ENCODE measurements at places on chromosomes 1 and 21.
A peak's percentile ranks its signal among the peaks of the same experiment; 100 is the strongest.

- peak; percentile 71 for DNase-seq
These were observed 17.5 kb upstream of the RAB4A start for GRCh38 chr1:229253151-229253974.

DNA sequence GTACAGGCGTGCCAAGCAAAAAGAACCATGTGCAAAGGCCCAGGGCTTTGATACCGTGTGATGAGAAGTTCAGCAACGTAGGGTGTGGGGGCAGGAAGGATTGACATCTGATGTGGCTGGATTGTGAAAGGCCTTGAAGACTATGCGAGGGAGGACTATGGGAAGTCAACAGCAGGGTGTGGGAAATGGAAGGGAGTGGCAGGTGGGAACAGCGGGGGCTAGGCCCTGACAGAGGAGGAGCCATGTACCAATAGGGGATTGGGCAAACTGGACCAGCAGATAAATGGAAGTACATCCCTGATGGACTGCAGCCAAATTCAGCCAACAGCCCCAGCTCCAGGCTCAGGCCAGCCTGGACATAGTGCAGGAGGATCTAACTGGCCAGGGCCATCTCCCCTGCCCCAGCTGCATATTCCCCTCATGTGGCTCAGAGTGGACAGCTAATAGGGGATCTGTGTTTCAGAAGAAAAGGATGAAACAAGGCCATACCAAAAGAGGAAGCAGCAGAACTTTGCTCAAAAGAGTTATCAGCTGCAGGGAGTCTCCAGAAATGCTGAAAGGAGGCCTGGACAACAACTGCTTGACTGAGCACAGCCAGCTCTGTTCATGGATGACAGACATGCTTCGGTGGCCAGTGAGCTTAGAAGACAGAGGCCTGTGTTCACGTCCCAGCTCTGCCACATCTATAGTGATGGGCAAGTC is 140.2 kb upstream of the SGIP1 start:
- no peak for DNase-seq

DNA sequence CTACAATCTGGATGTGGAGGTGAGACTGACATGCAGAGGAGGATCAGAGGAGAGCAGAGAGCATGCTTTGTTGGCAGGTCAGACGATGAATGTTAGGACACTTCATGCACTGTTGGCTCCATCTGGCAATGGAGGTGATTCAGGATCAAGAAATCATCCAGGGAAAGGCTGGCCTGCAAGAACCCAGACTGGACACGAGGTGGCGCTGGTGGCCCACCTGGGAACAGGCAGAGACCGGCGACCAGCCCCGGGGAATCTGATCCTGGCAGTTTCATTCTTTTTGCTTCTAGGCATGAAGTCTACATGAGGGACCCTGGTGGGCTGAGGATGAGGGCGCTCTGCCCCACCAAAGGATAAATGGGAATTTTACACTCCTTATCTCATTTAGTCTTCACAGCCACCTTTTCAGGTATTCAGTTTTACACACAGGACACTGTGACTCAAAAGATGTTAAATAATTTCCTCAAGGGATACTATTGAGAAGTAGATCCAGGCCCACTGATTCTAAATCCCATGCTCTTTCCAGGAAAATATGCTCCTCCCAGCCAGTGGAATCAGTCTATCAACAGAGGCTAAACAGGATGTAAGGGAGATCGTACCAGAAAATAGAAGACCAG is 26.2 kb upstream of the SCMH1 start:
- peak; percentile 79 for DNase-seq

- DNase-seq, result peak; percentile 58
These were observed 569 bp upstream of the DAB1 start for GRCh38 chr1:57424231-57425027.

DNA sequence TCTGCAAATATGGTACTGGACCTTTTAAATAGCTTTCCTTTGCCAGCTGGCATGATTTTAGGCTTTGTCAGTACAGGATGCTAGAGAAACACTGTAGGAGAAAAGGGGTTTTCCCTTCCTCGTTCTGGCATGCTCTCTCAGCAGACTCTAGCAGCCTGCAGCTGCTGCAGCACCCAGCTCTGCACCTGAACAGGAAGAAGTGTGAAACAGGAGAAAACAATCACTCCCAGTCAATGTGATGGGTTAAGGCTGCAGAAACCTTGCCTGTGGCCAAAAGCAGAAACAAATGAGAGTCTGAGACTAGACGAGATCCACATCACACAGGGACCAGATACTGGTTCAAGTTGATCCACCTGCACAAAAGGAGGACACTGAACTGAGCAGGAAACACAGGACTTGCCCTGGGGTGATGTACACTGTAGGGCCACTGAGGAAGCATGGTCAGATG is 21.2 kb downstream of the OVGP1 start:
- DNase-seq, result no peak

DNA sequence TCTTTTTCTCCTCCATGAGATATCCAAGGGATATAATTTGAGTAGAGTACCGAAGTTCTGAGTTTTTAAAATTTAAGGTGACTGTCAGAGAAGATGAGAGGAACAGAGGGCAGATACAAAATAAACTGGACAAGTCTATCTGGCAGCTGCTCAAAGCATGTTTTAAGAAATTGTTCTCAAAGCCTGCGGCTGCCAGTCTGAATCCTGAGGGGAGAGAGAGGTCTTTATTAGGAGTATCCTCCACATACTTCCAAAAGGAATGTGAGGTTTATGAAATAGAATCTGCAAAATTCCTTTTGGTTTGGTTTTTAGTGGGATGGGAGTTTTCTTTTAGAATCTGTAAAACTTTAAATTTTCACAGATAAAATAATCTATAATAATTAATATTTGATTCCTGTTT is 41.3 kb downstream of the TTC13 start:
- no peak for DNase-seq

DNA sequence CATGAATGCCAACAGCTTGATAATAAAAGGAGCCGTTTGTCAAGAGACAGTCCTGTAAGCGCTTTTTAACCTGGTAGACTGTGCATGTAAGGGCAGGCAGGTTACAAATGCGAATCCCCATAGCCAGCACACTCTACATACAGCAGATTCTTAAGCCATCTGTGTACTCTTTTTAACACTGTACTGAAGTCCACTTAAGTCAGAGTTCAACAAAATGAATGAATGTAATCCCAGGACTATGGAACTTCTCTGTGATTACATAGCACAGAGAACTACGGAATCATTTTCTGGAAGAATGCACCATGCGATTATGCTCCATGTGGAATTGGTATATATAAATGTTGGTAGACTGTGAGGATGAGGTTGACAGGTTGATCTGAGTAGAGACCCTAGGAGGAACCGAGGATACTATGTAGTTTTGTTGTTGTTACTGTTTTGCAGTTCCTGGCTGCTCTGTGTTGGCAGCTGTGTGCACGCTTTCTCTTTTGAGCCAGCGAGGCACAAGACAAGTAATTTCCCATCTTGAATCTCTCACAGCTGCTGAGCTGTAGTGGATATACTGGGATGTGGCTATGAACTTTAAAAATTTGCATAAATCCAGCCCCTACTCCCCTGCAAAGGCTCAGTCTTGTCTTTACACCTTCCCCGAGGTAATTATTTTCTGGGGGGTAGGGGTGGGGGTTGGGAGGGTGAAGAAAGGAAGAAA is 21.9 kb downstream of the LRRC8D start:
- DNase-seq, result peak; percentile 50

GRCh38 chr1:224525411-224526040 is 90.6 kb upstream of the CNIH3 start:
- DNase-seq, result no peak

DNA sequence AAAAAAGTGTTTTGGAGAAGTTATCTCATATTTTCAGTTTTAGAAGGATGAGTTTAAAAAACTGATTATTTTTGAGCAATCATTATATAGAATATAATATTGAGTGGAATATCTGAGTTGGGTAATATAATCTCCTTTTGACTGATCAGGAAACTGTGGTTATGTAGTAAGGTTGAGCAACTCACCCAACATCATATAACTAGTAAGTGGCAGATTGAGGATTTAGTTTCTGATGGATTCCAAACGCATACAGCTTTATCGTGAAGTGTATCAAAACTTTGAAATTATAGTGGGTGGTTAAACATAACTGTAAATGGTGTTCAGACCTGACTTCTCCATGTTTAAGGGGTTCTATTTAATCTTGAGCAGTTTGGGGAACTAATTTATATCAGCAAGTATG is 98.6 kb downstream of the OLFM3 start:
- no peak for DNase-seq

DNA sequence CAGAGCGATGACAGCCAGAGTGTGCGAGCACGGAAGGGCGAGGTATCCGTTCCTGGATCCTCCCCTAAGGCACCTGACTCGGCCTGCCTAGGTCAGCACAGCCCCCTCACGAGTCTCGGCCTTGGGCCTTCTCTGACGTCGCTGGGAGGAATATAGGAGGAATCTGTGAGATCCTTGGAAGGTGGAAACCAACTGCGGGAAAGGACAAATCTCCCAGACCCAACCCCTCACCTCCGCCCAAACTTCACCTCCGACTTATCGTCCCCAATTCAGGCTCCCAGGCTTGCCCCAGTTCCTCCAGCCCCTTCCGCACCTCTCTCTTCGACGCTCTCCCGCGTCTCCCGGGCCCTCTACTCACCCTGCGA is 494 bp downstream of the APH1A start:
- no peak for DNase-seq

DNA sequence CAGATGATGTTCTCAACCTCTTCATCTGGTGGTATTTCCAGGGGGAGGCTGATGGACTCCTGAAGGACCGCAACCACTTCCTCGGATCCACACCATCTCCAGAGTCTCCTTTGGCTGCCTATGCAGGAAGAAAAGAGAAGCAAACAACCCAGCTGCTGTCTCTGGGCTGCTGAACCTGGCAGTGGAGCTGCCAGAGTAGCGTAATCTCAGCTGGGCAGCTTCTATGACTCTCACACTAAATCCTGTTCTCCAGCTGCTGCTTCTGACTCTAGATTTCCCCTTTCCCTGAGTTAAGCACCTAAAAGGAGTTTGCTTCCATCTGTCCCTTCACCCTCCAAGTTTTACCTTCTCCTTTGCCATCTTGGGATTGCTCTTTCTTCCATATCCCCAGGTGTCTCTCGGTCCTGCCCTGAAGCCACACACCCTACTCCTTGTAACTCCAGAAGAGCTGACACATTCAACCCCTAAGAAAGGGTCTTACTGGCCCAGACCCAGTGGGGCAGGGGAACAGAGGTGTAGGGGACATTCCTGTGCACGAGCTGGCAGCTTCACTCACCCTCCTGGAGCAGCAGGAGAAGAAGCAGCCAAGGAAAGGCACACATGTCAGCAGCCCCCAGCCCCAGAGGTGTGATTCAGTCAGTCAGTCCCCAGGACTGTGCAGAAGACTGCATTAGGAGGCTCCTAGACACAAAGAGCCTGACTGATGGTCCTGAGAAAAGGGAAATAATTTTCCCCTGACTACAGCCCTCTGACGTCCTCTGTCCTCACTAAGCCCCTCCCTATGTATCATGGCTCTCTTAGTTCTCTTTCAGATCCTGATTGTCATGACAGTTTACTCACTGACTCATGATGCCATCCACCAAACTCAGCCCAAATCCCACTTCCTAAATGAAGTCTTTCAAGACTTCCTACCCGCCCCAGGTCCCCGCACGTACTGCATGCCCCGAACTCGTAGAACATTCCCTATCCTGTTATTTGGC is at the start of gene SLAMF9:
TSS of gene SLAMF9 (minus strand) at position 702 of the 980 bp plus-strand sequence. CDS start at position 602, 100 bp downstream.
- DNase-seq, result no peak

- DNase-seq, result peak; percentile 21
These were observed 28.9 kb upstream of the HPDL start for GRCh38 chr1:45297666-45298356.

- no peak for DNase-seq
These were observed 12.2 kb upstream of the TCEA3 start for GRCh38 chr1:23436520-23437354.

- DNase-seq, result peak; percentile 43
These were observed 217.3 kb downstream of the PTPRU start for GRCh38 chr1:29453502-29454240.

GRCh38 chr1:32960819-32961355 is 3.7 kb downstream of the RNF19B start:
- DNase-seq, result no peak

DNA sequence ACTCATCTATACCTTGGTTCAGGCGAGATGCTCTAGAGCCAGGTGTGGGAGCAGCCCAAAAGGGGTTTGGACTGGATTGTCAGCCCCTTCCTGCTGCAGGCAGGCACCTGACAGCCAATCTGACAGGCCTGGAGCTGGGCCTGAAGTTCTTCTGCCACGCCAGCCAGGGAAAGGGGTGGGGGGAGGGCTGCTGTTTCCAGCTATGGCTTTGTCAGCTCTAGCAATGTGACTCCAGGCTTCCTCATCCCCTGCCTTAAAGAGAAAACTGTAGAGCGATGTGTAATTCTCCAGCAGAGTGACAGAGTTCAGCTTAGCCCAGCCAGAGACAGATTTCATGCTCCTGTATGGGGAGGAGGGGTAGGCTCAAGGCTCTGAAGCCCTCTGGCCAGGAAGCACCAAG is 30.3 kb downstream of the WNT4 start:
- no peak for DNase-seq

- no peak for DNase-seq
These were observed 32.3 kb downstream of the CD58 start for GRCh38 chr1:116538544-116538943.

GRCh38 chr1:97898948-97899347 is 21.9 kb downstream of the DPYD start:
- no peak for DNase-seq

- DNase-seq, result no peak
These were observed 190.6 kb downstream of the FGGY start for GRCh38 chr1:59487335-59488031.

DNA sequence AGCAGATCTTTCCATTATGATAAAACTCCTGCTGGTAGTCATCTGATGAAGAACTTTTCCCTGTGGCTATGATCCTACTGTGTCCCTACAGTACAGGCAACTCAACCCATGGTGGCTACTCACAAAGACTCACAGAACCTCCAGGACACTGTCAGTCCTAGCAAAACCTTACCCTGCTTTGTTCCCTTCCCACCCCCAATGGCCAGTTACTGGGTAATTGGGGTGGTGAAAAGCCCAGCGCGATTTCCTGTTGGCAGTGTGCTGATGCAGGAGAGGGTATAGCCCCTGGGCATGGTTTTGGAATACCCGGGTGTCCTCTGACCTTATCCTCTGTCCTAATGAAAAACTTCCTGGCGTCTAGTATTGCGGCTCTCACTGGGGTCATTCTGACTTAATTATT is 533 bp upstream of the RGL1 start:
- no peak for DNase-seq

GRCh38 chr1:70005386-70006034 is 199.9 kb downstream of the LRRC40 start:
- DNase-seq, result no peak

DNA sequence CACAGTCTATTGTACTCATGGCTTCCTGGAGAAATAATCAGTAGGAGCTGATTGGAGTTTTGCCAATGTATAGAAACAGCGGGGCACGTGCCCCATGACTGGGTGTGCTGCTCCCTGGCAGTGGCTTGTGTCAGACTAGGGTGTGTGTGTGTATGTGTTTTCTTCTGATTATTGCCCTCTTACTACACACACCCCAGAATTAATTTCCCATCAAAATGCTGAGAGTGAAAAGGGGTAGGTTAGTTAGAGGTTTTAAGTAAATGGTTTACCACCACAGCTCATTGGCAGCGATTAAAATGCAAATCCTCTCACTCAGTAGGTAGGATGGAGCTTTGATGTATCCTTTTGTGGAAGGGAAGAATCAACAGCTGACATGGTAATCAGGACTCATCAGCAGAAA is 29.9 kb downstream of the HHAT start:
- no peak for DNase-seq

- DNase-seq, result no peak
These were observed 339.2 kb downstream of the ADGRL2 start for GRCh38 chr1:82139751-82140468.

- no peak for DNase-seq
These were observed 77.6 kb downstream of the EVI5 start for GRCh38 chr1:92707292-92707691.

GRCh38 chr1:218250492-218250891 is 34.6 kb upstream of the RRP15 start:
- peak; percentile 4 for DNase-seq

Measured in NCI-H2227 treated with DMSO at 0.1 percent for 48 hours (cell line).